Karpas-422 (cell line): ENCODE measurements at places on chromosomes 2 and 18.

DNA sequence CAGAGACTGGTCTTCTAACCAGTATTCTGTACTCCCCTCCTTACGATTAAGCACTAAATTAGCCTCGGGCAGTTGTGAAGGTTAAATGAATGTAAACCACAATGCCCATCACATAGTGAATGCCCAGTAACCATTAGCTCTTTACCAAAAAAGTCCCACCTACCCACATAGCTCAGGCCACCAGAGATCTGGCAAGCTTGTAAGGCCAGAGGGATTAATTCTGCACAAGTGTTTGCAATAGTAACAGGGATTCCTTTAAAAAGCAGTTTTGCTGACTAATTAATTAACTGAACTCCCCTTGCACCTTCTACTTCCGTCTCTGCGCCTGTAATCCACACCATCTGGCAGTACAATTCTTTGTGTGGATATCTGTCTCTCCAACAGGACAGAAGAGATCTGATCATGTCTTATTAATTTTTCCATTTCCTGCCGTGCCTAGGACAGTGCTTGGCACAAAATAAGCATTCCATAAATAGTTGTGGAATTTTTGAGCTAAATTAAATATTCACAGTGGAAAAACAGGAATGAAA is 36.2 kb upstream of the IGFBP2 start:
- no peak for DNase-seq

- no peak for DNase-seq
Measured at GRCh38 chr18:69968039-69968438, 20.4 kb upstream of the CD226 start.

- DNase-seq = peak; percentile 76
Measured at GRCh38 chr2:64751286-64752260, 97.9 kb upstream of the SERTAD2 start.

DNA sequence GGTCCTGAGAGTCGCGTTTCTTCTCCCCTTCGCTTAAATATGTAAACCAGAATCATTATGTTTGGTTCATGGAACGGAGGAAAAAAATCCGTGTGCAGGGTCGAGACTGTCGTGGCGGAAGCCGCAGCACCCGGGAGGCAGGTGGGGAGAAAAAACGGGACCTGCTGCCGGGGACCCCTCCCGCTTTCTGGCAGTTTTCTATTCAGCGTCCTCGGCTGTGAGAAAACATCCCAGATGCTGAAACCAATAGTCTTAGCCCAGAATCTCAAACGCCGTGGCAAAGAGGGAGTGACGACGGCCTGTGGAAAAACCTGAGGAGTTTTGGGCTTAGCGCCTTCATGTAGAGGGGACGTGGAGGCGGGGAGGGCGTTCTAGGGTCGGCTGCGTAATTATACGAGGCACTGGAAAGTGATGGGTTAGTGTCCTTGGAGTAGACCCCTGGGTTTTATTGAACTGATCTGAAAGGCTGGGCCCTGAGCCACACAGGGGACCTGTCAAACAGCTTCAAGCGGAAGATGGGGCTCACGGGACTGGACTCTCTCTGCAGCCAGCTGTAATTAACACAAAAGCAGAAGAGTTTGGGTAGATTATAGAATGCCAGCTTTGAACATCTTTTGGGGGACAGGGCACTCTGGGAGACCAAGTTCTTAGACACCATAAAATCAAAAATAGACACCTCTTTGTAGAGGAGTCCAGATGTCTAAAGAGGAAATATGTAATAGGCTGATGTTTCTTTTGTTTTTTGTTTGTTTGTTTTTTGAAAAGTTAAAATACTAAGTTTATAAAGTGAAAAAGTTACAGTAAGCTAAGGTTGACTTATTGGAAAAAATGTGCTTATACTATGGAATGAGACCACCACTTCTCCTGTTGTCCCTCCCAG is 834 bp upstream of the BUB1 start:
- DNase-seq = peak; percentile 71

DNA sequence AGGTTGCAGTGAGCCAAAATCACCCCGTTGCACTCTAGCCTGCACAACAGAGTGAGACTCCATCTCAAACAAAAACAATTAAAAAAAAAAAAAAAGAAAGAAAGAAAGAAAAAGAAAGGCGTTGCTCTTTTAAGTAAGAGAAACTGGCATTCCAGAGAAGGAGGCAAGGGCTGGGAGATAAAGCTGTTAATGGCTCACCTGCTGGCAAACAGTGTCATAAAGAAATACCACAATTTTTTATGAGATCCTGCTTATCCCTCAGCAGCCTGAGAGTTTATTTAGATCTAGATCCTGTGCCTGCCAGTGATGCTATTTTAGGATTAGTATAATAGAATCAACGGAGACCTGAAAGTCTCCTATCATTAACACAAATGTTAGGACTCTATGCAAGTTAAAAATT is 16.3 kb downstream of the SLC19A3 start:
- no peak for DNase-seq

DNA sequence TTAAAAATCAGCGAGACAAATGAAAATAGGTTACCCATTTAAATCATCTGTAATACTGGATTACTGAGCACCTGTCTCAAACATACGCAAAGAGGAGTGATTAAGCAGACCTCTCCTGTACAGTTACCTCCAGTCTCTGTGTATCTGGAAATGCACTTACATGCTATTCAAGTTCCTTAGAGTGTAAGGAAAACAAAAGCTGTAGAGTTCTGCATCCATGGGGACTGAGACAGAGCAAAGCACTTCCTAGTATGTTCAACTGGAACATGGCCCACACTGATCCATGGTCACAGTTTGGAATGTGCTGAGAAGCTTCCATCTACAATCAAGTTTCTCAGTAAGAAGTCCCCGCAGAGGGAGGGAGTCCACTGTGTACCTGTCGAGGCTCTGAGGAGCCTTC is 63.9 kb downstream of the PPP4R1 start:
- DNase-seq = no peak
